ENCODE measurements at places on chromosomes 3 and 15.

- DNase-seq = peak; percentile 44
Observed at GRCh38 chr15:40928821-40929659, at the start of gene DLL4. Gene DLL4, plus strand, starts transcription at chr15:40929340. Its CDS starts 329 bp downstream, at chr15:40929669.

DNA sequence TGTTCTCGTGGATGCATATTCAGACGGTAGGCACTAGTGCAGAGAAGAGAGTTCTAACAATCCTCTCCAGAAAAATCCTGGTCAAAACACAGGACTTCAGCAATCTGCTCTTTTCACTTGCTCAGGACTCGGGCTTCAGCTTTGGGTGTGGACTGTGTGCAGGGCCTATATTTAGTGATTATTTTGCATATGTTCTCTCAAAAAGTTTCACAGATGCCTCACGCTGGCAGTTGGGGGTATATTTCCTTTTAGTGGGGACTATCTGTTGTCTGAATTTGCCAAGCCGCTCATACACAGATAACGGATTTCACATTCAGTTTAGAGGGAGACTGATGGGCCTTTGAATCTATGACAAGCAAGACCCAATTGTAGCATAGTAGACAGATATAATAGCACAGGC, 54.4 kb upstream of the LRRN1 start:
- DNase-seq = no peak

- peak; percentile 13 for DNase-seq
Observed at GRCh38 chr15:33675246-33675645, 293.1 kb upstream of the CHRM5 start.

DNA sequence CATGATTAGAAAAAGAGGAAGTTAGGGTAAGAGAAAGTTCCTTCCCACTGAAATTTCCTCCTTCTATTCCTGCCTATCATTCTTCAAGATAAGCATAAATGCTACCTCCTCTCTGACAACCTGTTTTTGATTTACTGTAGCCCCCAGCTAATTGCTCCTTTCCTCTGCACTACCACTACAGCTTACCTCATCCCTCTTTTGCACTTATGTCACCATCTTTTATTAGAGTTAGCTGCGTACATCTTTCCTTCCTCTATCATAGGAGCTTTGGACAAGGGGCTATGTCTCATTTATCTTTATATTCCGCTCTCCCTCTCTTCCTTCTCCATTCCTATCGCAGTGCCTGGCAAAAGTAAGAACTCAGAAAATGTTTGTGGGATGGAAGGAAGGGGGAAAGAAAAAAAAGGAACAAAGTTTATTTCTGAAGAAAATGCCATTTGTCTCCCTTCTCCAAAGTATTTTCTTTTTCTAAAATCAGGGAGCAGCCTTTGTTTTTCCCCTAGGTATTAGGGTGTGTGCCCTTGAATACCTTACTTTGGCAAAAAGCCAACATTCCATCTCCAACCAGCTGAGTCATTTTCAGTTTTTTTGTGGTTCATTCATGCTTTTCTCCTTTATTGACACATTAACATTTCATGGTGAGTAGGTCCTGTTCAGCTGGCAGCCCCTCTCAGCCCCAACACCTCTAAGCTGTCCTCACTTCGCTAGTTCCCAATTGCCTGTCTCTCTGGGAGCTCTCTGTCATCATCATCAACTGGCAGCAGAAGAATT, 87.6 kb upstream of the SOX2 start:
- DNase-seq = no peak

- no peak for DNase-seq
Observed at GRCh38 chr3:189548053-189548452, 83.1 kb upstream of the TP63 start.

DNA sequence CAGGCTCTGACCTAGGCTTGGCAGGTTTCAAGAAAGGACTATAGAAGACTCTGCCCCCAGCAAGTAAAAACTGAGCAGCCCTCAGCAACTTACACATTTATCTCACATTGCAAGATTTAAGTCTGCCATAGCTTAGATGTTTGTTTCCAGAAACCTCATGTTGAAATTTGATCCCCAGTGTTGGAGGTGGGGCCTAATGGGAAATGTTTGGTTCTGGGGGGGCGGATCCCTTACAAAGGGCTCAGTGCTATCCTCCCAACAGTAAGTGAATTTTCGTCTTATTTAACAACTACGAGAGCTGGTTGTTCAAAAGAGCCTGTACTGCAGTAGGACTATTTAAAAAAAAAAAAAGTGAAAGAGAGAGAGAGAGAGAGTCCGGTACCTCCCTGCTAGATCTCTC, 125.2 kb upstream of the PROK2 start:
- no peak for DNase-seq

DNA sequence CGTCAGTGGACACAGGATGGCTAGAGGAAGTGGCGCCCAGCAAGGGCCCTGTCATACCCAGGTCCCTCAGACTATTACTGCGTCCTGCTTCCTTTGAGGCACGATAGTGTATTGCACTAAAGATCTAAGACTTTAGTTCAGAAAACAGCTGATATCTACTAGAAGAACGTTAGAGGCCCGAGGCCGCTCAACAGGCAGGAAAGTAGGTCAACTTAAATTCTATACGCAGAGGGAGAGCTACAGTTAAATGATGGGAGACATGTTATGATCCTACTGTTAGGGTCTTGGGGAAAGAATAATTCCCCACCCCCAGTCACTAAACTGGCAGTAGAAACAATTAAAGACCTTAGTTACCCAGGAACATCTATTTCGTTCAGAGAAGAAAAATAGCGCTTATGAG, 317.8 kb downstream of the CHST2 start:
- DNase-seq = no peak

DNA sequence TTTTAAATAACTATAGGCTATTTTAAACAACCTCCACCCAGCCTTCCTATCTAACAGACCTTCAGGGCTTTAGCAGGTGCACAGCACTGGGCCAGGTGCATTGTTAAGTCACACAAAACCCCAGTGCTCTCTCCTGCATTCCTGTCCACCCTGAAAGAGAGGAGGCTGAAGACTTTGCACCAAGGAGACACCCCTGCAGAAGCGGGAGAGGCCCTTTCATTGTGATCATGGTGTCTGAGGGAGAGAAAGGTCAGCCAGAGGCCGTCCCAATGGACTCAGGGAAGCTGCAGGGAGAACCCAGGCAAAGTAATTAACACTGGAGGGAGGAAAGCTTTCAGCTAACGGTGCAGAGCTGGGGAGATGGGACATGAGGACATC, 5.2 kb downstream of the LRIG1 start:
- no peak for DNase-seq

- no peak for DNase-seq
Observed at GRCh38 chr3:177361081-177361938, 164.0 kb upstream of the TBL1XR1 start.

DNA sequence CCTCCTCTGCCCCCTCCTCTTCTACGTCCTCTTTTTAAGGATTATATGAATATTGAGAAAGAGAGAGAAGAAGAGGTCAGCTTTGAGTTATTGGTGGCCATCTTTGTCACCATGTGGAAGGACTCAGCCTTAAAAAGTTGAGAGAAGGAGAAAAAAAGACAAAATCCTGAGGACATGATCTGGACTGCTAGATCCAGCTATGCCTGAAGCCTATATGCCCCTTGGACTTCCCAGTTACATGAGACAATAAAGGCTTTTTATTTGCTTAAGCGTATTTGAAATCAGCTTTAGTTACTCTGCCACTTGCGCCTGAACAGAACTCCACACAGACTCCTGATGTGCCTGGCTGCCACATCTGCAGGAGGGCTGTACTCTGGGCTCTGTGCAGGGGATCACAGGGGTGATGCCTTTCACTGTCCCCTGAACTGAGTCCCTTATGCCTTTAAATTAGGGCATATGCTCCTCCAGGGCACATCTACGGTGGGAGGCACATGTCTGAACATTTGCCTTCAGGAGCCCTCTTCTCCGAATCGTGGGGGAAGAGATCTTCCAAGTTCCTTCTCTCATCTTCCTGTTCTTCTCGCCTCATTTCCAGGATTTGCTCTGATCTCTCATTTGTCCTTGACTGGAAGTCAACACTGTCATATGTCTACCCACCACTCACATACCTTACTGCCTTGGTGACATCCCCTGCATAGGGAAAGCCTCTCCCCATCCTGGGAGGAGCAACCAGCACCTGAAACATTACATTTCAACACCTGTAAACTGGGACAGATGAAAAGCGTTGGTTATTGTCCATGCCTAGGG, 14.0 kb upstream of the PLA2G4E start:
- no peak for DNase-seq

- DNase-seq = no peak
Observed at GRCh38 chr3:44506961-44507360, 29.5 kb upstream of the ZNF445 start.

GRCh38 chr15:99702895-99703602, 30.2 kb downstream of the LYSMD4 start:
- DNase-seq = no peak

GRCh38 chr3:171790574-171790897, 19.7 kb downstream of the PLD1 start:
- DNase-seq = no peak

GRCh38 chr15:90205050-90205848, 4.1 kb downstream of the SEMA4B start:
- peak; percentile 45 for DNase-seq

- DNase-seq = no peak
Observed at GRCh38 chr15:43277231-43277823, 10.6 kb upstream of the TGM5 start.

DNA sequence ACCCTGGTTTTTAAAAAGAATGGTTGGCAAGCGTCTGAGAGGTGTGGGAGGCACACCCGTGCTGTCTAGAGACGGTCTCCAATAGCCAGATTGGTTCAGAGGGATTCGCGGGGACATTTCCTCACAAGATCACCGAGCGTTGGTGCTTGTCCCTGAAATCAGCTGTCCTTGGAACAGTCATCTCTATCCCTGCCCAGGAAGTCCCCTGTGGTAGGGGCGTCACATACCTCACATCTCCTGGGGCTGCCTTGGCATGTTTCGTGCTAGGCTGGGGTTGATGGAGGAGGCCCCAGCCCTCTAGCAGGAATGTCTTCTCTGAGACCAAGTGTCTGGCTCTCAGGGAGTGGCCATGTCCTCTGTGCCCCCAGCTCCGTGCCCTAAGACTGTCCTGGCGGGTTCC, 6.8 kb downstream of the FBLN2 start:
- no peak for DNase-seq

GRCh38 chr3:113243071-113243470, 31.7 kb downstream of the BOC start:
- no peak for DNase-seq

DNA sequence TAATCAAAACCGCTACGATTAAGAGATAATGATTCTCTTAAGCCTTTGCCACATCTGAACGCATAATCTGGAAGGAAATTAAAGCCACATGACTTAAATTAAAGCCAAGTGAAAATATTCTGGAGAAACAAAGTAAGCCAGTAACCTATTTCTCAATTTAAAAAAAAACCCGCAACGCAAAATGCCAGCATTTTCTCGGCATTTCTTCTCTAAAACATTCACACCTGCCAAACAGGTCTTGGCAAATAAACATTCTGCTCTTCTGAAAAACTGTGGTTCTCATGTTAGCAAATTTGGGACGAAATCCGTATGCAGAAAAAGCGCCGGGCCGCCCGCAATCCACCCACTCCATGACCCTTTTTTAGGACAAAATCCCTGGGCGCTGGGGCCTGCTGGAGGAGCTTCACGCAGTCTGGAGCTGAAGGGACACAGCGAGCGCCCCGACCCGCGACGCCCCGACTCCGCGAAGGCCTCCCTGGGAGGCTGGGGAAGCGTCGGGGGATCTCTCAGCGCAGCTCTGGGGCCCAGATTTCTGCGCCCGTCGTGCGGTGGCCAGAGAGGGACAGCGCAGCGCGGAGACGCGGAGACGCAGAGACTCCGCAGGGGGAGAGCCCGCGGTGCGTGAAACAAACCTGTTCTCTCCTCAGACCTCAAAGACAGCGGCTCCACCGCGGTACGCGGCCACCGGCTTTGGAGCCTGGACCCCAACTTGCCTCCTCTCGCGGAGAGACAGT, 471 bp downstream of the NKIRAS1 start:
- DNase-seq = no peak

DNA sequence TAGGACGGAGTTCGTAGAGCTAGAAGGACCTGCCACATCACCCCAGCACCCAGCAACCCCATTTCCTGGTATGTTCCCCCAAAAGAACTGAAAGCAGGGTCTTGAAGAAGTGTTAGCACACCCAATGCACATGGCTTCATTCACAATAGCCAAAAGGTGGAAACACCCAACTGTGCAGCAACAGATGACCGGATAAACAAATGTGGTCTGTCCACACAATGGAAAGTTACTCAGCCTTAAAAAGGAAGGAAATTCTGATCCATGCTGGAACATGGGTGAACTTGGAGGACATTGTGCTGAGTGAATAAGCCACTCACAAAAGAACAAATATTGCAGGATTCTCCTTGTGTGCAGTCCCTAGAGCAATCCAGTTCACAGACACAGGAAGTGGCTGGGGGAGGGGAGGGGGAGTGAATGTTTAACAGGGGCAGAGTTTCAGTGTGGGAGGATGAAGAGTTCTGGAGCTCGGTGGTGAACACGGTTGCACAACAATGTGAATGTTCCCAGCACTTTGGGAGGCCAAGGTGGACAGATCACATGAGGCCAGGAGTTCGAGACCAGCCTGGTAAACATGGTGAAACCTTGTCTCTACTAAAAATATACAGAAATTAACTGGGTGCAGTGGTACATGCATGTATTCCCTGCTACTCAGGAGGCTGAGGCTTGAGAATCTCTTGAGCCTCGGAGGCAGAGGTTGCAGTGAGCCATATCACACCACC, 157.5 kb downstream of the NUP210 start:
- DNase-seq = no peak

- DNase-seq = no peak
Observed at GRCh38 chr3:173770011-173770410, 372.5 kb downstream of the NLGN1 start.

DNA sequence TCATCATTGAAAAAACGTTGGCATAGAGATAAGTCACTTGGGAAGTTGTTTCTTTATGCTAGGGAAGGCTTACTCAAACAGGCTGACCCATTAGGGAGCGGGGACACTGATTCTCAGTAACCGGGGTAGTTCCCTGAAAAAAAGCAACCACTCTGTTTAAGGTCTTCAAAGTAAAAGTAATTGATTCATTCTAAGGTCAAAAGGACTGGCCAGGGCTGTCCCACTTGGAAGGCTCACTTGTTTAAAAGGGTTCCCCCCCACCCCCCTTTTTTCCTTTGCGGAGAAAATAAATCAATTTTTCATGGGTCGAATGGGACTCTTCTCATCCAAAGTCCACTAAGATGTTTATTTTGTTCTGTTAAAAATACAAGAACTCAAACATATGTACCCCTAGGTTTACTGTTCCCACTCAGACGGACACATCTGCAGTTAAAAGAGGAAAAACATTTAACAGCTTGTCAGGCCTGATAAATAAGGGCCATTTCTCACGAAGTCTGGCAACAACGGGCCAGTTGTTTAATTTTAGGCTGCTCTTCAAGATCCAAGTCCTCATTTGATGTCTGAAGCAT, 53.0 kb downstream of the ARHGEF3 start:
- no peak for DNase-seq

DNA sequence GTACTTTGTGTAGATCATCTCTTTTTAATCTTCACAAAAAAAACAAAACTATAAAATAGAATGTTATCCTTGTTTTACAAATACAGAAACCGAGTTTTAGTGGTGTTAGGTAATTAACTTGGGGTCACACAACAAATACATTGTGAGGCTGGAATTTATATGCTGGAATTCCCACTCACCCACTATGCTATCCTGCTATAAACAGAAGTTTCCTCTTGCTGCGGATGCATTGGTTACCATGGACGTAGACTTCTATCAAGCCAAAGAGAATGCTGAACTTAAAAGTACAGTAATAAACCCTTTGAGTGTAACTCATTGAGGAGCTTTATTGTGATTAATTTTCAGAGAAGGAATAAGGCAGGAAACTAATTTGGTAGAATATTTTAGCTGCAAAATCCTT, 9.2 kb downstream of the SNAP23 start:
- DNase-seq = no peak

All from NCI-H1048 (cell line).